Foreskin keratinocyte (primary cell): ENCODE measurements at places on chromosomes 6 and 20.

- peak; percentile 26 for DNase-seq
These were observed 587.9 kb upstream of the FLRT3 start for GRCh38 chr20:14925300-14925699.

DNA sequence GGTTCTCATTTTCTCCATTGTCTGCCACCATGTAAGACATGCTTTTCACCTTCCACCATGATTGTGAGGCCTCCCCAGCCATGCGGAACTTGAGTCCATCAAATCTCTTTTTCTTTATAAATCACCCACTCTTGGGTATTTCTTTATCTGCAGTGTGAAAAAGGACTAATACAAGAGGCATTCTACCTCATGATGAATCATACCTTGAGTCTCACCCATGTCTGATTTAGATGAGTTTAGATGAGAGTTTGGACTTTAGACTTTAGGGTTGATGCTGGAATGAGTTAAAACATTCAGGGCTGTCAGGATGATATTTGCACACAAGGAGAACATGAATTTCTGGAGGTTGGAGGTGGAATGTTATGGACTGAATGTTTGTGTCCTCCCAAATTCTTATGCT lies 545.6 kb downstream of the C6orf118 start:
- no peak for DNase-seq

- DNase-seq = no peak
These were observed 24.8 kb downstream of the EPB41L1 start for GRCh38 chr20:36179170-36179945.

DNA sequence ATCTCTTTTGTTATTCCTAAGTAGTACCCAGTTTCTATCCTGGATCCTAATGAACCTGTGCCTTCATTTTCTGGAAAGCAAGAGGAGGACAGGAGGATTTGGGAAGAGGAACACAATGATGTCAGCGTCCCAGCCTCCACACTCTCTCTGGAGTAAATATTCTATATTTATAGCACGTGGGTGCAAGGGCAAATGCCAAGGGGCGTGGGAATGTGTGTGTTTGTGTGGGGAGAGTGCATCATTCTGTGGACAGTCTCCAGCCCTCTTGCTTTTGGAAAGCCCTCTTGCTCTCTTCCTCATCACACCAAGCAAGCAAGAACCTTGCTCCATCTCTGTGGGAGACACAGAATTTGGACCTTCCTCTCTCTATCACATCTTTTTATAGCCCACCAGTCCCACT lies 103.2 kb upstream of the EMILIN3 start:
- no peak for DNase-seq

DNA sequence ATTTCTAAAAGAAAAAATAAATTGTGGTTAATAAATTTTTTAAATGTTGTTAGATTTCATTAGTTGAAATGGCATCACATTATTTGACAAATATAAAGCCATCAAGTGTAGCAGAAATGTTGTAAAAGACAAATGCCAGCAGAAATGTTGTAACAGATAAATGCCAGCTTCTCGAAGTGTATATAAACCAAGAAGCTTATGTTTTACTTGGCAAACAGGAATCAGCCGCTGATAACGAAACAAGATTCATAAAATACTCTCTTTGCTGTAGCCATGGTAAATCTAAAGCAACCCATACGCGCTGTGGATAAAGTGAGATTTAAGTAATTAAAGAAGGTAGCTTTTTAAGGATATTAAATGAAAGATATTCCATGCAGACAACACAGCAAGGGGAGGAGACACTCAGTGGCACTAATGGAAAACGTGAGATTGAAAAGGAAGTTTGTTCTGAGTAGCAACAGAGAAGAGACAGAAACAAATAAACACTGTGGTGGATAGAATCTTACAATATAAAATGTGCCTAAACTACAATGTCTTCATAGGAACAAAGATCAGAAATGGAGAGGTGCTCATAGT lies 29.6 kb downstream of the BTBD9 start:
- no peak for DNase-seq

GRCh38 chr6:154613137-154613676 lies 102.7 kb upstream of the CNKSR3 start:
- peak; percentile 88 for DNase-seq
